Inflammatory macrophage treated with lipopolysaccharide for 1 hour (primary cell): ENCODE measurements at places on chromosomes 3 and 15.

DNA sequence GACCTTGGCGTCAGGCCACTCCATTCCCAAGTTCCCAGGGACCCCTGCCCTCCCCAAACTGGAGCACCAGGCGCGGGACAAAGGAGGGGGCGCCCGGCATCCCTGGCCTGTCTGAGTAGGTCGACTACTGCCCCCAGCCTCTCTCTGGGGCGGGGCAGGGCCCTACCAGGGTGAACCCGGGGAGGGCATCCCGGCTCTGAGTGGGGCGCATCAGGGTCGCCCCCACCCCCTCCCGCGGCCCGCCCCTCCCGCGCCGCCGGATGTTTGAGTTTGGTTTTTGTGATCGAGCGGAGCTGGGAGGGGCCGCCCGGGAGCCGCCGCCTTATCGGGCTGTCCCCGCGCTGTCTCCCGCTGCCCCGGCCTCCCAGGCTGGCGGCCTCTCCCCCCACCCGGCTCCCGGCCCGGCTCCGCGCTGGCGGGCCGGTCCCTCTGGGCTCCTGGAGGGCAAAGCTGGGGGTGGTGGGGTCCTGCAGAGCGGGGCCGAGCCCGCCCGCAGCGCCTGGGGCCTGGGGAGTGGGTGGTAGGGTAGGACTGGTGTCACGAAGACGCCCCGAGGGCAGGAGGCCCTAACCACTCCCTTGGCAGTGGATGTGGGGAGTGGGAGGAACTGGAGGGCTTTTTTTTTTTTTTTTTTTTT lies 47.2 kb upstream of the SMAD6 start:
- no peak for DNase-seq

DNA sequence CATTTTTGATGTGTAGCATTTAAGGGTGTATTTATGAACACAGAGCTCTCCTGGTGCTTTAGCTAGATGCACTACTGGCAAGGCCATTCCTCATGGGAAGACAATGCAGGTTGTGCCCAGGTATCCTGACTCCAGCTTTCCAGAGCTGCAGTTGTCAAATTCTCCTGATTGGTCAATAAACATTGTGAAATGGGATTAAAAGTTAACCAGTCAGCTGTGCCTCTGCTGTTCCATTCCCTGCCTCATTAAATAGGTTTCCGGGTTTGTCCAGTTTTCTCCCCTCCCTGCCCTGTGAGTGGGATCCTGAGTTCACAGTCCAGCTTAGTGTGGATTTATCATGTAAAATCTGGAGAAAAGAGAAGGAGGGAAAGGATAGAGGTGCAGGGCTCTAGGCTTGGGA lies 207.3 kb downstream of the SQOR start:
- no peak for DNase-seq

DNA sequence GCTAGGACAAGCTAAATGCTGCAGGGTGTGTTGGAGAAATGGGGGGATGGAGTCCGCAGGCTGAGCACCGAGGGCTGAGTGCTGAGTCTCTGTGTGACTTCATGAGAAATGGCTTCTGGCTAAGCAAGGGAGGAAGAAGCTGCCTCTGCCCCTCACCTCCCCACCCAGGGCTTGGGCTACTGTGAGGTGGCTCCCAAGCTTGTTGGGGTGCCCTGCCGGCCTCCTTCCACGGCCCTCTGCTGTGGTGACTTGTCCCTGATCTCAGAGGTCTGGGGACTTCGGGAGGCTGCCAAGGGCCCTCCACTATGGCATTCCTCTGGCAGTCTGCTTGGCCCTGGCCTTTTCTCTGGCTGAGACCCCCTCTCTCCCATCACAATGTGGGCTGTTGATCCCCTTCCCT lies 30.1 kb upstream of the RAD18 start:
- DNase-seq, result no peak

DNA sequence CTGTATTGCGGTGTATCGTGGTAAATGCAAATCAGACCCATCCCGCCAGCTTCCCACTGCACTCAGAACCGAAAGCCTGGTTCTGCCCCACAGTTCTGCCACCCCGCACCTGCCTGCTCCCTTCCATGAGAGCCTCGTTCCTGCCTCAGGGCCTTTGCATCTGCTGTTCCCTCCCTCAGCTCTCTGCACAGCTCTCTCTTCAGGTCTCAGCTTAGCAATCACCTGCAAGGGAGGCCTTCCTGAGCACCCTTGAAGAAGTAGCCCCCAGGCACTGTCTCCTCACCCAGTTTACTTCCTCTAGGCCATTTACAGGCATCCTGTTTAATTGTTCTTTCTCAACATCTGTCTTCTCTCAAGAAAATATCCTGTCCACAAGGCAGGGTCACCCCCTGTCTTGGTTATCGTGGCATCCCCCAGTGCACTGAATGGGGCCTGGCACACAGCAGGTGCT lies 13.3 kb upstream of the IQSEC1 start:
- DNase-seq, result no peak

DNA sequence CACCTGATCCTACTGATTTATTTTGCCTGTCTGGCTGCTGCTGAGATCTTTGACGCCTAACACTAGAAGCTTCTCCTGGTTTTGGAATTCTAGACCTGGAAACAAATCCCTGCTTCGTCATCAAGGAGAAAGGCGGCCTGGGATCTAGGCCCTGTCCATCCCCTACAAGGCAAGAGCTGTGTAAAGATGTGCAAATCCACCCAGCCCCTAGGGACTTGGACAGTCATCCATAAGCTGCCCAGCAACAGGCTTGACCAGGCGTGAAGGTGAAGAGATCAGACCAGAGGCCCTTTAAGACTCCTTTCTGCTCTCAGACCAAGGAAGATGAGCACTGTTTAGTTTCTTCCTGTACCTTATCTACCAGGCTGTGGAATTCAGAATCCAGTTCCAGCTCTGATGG lies 32.2 kb downstream of the SLC41A3 start:
- DNase-seq, result no peak

DNA sequence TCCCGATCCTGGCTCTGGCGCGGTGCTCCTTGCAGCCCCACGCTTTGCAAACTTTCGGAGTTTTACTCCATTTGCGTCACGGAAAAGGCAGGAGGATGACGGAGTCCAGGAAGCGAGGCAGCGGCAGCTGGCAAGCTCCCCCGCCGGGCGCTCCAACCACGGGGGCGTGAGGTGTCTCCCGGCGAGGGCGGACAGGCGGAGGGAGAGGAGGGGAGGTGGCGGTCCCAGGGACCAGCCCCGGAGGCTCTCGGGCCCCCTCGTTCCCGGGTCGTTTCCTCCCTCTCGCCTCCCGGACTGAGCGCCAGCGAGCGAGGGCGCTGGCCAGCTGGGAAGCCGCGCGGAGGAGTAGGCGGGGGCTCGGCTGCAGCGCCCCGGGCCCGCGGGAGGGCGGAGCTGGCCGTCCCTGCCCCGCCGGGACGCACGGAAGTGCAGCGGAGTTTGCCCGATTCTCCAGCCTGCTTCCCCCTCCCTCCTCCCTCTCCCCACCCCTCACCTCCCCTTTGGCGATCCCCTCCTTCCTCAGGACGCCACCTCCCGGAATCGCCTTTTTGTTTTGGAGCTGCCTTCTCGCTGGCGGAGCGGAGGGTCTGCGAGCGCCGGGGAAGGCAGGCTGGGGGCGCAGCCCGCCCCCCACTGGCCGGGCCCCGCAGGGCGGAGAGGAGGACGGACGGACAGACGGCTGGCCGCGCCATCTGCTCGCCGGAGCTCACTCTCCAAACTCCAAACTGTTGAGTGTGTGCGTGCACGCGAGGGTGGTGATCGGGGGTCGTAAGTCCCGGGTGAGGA lies at the start of gene SNX33:
Gene SNX33 (plus strand): TSS at position 543 of the 786 bp plus-strand sequence. CDS start 1,191 bp downstream, outside the sequence.
- DNase-seq, result peak; percentile 69

GRCh38 chr15:90840954-90841353 lies 27.4 kb upstream of the FURIN start:
- no peak for DNase-seq

- DNase-seq, result no peak
Measured at GRCh38 chr3:165192610-165193192, 3.5 kb downstream of the SLITRK3 start.

- no peak for DNase-seq
Measured at GRCh38 chr15:32818758-32819447, 101.1 kb downstream of the GREM1 start.

GRCh38 chr15:98745179-98745578 lies 96.8 kb downstream of the IGF1R start:
- DNase-seq, result no peak

DNA sequence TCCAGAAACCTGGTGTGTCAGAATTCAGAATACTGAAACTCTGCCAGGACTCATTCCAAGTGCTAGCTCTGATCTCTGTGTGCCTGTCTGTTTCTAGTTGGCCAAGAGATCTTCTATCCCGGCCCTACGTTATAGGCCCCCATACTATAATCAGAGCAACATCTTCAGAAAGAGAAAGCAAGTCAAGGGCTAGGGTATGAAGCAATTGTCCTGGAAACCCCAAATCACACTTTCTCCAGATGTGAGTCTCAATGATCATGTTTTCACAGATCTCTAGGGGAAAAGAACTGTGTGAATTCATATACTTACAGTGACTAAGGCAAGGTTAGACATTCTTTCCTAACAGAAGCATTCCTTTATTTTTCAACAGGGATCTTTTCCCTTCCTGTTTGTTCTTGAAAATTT lies 309.7 kb downstream of the SLC9A9 start:
- no peak for DNase-seq

DNA sequence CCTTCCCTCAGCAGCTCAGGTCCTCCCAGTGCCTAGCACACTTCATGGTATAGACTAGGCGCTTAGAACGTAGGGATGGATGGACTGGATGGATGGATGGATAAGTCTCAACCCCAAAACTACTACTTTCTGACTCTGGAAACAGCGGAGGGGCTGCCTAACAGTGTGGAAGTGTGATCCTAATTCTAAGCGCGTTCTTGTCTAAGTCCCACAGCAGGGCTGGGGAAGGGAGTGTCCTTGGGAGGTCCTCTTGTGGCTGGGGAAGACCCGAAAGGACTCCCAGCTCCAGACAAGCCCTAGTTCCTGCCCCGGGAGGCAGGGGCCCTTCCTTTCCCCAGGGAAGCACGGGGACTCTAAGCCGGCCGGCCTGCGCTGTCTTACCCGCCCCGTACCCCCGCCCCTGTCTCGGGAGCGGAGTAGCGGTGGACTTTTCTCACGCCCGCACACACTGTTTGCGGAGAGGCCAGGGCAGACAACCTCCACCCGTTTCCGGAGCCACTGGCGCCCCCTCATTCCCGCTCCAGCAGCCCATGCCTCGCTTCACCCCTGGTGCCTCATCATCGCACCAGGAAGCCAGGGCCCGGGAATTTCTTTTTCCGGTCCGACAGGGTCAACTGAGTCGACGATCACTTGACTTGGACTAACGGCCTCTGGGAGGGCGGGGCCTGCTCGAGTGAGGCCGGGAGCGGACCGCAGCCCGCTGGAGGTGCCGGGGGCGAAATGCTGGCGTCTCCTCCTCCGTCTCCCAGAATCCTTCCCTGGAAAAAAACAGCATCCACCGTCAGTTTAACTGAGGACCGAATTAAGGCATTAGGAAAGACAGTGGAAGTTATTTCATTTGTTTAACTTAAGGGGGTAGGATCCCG lies 133.3 kb downstream of the TBC1D2B start:
- DNase-seq, result peak; percentile 81

DNA sequence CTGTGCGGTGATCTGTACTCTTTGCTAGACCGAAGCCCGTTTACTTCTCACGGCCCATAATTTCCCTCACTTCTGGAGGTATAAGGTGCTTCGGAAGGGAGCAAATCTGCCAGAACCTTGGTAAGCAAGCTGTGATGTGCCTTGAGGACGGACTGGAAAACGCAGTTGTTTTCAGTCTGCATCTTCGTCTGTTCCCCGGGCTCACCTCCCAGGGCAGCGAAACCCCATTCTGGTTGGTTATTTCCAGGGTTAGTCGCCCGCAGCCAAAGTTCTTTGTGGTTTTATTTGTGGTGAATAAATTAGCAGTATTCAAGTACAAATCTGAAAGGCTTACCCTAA lies 401 bp downstream of the RAMAC start:
- DNase-seq, result peak; percentile 16

DNA sequence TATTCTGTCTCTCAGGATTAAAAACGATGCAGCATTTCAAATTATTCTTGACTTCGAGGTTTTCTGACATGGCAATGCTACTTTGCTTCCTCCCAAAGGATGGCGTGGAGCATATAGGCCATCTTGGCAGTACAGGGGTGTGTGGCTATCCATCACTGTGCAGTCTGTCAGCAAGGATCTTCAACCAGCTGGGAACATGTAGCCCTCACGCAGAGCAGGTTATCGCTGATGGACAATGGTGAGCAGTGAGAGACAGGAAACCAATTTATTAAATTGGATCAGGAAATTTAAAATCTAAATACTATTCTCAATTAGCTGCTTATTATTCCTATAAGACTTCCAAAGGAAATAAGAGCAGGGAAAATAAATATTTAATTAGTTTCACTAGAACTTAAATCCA lies 615.3 kb downstream of the OTOL1 start:
- no peak for DNase-seq

DNA sequence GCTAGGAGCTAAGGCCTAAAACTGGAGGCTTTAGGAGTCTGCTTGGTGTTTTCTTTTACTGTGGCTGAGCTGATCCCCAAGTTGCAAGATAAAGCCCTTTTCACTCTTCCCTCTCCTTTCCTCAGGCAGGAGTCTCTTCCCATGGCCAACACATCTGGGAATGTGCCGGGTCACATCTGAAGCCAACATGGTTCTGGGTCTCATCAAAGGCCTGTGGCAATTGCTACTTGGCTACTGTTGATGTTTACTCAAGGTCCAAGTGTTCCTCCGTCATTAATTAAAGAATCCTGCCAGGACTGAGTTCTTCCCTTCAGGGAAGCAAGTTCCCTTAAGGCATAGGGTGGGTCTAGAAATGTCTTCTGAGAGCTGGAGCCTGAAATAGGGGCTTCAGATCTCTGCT lies 230.2 kb downstream of the GBE1 start:
- DNase-seq, result no peak

DNA sequence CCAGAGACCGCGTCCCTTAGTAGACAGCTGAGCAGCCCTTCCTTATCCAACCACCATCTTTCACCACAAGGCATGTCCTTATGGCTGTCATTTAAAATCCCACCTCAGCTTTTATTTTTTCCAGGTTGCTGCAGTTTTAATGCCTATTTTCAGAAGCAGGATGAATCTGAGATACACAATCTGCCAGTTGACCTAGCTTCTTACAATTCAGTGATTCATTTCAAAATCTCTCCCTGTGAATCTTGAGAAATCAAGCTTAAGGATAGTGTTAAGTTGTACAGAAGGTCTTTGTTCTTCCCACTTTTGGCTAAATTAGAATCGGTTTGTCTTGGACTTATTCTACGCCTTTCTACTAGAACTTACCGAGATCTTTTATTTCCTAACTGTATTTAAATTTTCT lies 522.3 kb upstream of the CFAP20DC start:
- no peak for DNase-seq

DNA sequence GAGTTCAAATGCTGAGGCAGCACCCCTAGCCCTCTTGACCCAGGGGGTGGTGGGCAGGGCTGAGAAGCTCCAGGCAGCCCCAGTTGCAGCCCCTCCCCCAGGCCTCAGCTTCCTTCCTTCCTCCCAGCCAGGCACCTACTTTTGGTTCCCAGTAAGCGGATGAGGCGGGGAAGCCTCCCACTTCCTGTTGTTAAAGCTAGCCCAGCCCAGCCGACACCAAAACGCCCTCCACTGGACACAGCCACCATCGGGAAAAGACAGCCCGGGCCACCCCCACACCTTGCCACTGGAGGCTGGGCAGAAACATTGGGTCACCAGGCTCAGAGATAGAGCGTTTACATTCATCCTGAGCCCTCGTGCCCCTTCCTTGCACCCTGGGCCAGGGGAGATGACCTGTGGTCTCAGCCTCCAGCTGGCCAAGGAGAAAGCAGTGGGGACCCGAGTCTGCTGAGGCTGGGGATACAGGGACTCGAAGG lies 3.5 kb downstream of the DUSP7 start:
- DNase-seq, result peak; percentile 85

- DNase-seq, result no peak
Measured at GRCh38 chr3:138078096-138078495, 37.3 kb downstream of the DZIP1L start.

GRCh38 chr3:3278073-3278472 lies 98.6 kb upstream of the CRBN start:
- no peak for DNase-seq
